Calu3 (cell line): ENCODE measurements at places on chromosomes 16 and 17. TPM values are rescaled to one million over a fixed set of nuclear protein-coding genes. Genes with fewer than 3 reads are reported as not detected.

- peak overlapping the region; percentile 10 for H3K4me3 ChIP-seq
- peak overlapping the region; percentile 26 for H3K27ac ChIP-seq
- DNase-seq, result peak; percentile 4
- no peaks in the 10 kb centered on the region for H3K27me3 ChIP-seq
These were observed 45.8 kb downstream of the PITPNC1 start for GRCh38 chr17:67422897-67423296.

- peak; percentile 41 for DNase-seq
- peaks cover 2% of the 10 kb centered on the region for H3K4me1 ChIP-seq
- H3K4me3 ChIP-seq, result no peak overlapping the region
- H3K27ac ChIP-seq, result no peak overlapping the region
These were observed 4.3 kb upstream of the SGF29 start for GRCh38 chr16:28549301-28549899.

- peak overlapping the region; percentile 23 for H3K27ac ChIP-seq
- peaks cover 19% of the 10 kb centered on the region for H3K36me3 ChIP-seq
- DNase-seq, result no peak
- H3K4me1 ChIP-seq, result peaks cover 86% of the 10 kb centered on the region
- H3K4me3 ChIP-seq, result no peak overlapping the region
- no peaks in the 10 kb centered on the region for H3K27me3 ChIP-seq
These were observed 85.7 kb downstream of the CMIP start for GRCh38 chr16:81530296-81530721.

DNA sequence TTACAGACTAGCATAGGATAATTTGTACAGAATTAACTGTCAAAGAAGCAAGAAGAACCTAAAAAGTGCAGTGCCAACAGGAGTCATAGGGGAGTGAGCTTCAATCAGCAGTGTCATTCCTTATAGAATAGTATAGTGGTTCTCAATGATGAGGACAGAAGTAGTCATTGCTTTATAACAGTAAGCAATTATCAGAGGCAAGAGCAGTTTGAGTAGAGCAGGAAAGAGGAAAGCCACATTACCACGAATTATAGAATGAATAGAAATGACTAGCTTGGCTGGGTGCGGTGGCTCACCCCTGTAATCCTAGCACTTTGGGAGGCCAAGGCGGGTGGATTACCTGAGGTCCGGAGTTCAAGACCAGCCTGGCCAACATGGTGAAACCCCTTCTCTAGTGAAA lies 209.7 kb upstream of the TBX2 start:
- no peaks in the 10 kb centered on the region for H3K4me1 ChIP-seq
- no peaks in the 10 kb centered on the region for H3K36me3 ChIP-seq
- H3K27me3 ChIP-seq, result no peaks in the 10 kb centered on the region
- no peak for DNase-seq

Gene CACNG3
- total RNA-seq, result not detected in 2 replicates

DNA sequence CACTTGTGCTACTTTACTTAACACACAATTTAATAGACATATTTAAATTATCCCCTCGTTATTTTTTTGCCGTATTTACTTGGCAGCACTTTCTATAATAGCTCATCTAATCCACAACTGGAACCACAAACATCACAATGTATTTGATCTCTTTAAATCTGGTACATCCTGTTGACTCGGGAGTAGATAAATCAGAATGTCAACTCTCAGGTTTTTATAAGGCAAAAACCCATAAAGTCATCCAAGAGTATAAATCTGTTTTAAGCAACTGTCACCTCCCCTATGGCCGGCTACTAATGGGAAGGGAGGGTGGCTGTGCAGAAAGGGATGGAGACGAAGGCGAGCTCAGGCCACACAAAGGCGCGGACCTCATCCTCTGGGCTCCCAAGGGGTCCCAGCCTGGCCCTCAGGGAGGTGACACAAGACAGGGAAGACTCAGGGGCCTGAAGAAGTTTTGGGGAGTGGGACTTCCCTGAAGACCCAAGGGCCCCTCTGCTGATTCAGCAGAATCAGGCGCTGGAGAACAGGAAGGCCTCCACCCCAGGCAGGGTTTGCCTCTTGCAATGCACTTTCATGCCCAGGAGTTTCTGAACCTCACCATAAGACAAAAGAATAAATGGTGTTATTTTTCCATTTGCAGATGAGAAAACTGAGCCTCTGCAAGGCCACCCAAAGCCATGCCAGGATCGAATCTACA lies 122.5 kb downstream of the ZNF423 start:
- no peaks in the 10 kb centered on the region for H3K36me3 ChIP-seq
- no peak overlapping the region for H3K4me3 ChIP-seq
- DNase-seq, result no peak
- H3K27me3 ChIP-seq, result peaks cover 74% of the 10 kb centered on the region
- H3K4me1 ChIP-seq, result no peaks in the 10 kb centered on the region

DNA sequence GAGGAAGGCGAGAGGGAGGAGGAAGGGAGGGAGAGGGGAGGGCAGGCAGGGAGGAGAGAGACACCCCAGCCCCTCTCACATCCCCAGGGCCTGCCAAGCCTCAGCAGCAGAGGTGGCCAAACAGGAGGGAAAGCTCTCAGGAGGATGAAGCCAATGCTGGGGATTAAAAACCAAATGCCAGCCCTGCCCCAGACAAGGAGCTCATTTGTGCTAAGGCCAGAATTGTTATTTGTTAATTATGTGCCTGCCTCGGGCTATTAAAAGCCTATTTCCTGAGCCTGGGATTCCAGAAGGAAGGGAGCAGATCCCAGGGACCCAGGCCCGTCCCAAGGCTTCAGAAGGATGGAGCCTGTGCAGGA lies 27.9 kb upstream of the GINS2 start:
- no peak for DNase-seq
- H3K4me3 ChIP-seq, result no peak overlapping the region
- peaks cover 6% of the 10 kb centered on the region for H3K36me3 ChIP-seq
- H3K4me1 ChIP-seq, result no peaks in the 10 kb centered on the region

Gene KRTAP4-6
- total RNA-seq, result not detected in 2 replicates

GRCh38 chr16:49698931-49699840 lies 156.7 kb downstream of the ZNF423 start:
- H3K27me3 ChIP-seq, result peaks cover 96% of the 10 kb centered on the region
- no peak overlapping the region for H3K27ac ChIP-seq
- DNase-seq, result no peak
- H3K4me1 ChIP-seq, result no peaks in the 10 kb centered on the region

GRCh38 chr17:8674344-8675305 lies 44.1 kb upstream of the MYH10 start:
- H3K4me1 ChIP-seq, result no peaks in the 10 kb centered on the region
- no peak overlapping the region for H3K27ac ChIP-seq
- H3K27me3 ChIP-seq, result peaks cover 49% of the 10 kb centered on the region
- no peak overlapping the region for H3K4me3 ChIP-seq
- DNase-seq, result no peak

DNA sequence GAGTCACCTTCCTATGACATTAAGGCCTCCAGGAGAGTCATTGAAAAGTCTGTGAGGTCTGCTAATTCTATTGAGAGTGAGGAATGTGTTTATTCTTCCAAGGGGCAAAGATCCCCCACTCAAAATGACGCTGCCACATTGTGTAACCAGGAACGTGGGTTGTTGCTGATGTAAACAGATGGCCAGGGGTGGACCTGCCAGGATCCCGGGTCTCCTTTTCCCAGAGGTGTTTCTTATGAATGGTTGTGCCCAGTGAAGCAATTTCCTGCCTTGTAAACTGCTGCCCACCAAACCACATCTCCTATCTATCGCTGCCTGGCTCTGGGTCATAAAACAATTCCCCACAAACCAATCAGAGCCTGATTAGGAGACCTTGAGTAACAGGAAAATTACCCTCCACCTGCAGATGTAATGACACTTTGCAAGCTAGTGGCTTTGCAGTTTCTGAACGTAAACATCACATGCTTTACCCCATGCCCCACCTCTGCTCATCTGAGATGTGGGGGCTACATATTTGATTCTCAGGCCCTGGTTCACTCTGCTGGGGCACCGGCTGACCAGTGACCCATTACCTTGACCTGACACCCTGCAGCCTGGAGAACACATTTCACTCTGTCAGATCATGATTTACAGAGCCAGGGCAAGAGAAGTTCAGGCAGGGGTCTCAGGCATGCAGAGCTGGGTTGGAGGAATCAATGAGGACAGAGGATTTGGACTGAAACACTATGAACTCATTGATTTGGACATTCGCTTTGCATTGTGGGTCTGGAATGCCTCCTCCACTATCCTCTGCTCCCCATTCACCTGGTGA lies 33.1 kb upstream of the DDX52 start:
- no peak overlapping the region for H3K4me3 ChIP-seq
- no peaks in the 10 kb centered on the region for H3K36me3 ChIP-seq
- H3K27me3 ChIP-seq, result peaks cover 9% of the 10 kb centered on the region
- H3K4me1 ChIP-seq, result peaks cover 8% of the 10 kb centered on the region
- no peak for DNase-seq
- H3K27ac ChIP-seq, result no peak overlapping the region

GRCh38 chr17:80252871-80253270 lies 7.8 kb upstream of the RNF213 start:
- no peaks in the 10 kb centered on the region for H3K36me3 ChIP-seq
- peaks cover 19% of the 10 kb centered on the region for H3K4me1 ChIP-seq
- H3K27me3 ChIP-seq, result no peaks in the 10 kb centered on the region
- H3K27ac ChIP-seq, result no peak overlapping the region

DNA sequence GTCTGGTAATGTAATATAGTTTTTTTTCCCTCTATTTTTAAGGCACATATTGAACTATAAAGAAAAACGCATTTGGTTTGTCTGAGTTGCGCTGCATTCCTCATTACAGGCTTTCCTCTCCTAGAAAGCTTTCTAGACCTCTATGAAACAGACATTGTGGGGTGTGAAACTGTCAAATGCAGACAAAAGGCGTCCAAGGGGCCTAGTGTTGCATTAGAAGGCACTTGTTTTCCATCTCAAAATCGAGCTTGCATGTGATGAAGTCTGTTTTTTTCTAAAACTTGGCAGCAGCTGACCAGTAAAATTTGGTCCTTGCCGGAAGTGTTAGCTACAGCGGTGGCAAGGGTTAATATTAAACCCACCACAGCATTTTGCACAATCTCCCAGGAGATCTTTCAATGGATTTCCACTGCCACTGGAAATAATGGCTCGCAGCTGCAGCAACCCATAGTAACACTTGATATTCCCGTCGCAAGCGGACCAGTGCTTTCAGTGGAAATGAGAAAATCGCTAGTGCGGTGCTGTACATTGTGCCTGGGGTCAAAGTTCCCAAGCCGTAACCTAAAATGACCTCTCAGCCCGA lies 602.6 kb downstream of the KCNJ2 start:
- DNase-seq, result no peak
- no peaks in the 10 kb centered on the region for H3K36me3 ChIP-seq
- H3K4me1 ChIP-seq, result no peaks in the 10 kb centered on the region
- H3K27ac ChIP-seq, result no peak overlapping the region

Gene ASGR2
- total RNA-seq, result not detected in 2 replicates

- peak overlapping the region; percentile 9 for H3K4me3 ChIP-seq
- H3K27me3 ChIP-seq, result peaks cover 43% of the 10 kb centered on the region
- H3K27ac ChIP-seq, result no peak overlapping the region
- peak; percentile 20 for DNase-seq
These were observed 19.9 kb upstream of the JPH3 start for GRCh38 chr16:87582216-87582965.

Gene SOST
- total RNA-seq, result not detected in 2 replicates

DNA sequence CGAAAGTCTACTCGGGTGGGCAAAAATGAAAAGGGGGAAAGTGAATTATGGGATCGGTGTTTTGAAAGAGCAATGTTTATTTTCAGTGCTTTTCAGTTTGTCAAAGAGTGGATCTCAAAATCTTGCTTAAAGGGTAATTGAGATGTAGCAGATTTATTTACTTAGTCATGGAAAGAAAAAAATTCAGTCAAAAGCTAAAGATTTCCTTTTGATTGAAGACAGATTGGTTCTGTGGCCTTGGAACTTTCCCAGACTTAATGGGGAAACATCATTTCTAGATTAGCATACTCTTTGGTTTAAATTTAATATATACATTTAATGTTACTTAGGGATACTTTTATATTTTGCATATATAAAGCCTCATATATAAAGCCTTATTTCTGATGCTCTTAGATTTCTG lies 20.6 kb downstream of the PRKAR1A start:
- DNase-seq, result no peak
- H3K36me3 ChIP-seq, result peaks cover 61% of the 10 kb centered on the region
- H3K27me3 ChIP-seq, result no peaks in the 10 kb centered on the region
- no peak overlapping the region for H3K27ac ChIP-seq
- H3K4me1 ChIP-seq, result no peaks in the 10 kb centered on the region

GRCh38 chr16:56102183-56102686 lies 89.1 kb upstream of the GNAO1 start:
- no peak overlapping the region for H3K4me3 ChIP-seq
- no peaks in the 10 kb centered on the region for H3K36me3 ChIP-seq
- no peaks in the 10 kb centered on the region for H3K4me1 ChIP-seq
- no peak for DNase-seq
- H3K27ac ChIP-seq, result no peak overlapping the region
- H3K27me3 ChIP-seq, result peaks cover 88% of the 10 kb centered on the region

Gene ABI3
- not detected in 2 replicates for total RNA-seq

GRCh38 chr16:49652456-49653172 lies 203.3 kb downstream of the ZNF423 start:
- no peak overlapping the region for H3K27ac ChIP-seq
- DNase-seq, result no peak
- no peaks in the 10 kb centered on the region for H3K36me3 ChIP-seq
- peaks cover 27% of the 10 kb centered on the region for H3K27me3 ChIP-seq
- no peak overlapping the region for H3K4me3 ChIP-seq

- peaks cover 45% of the 10 kb centered on the region for H3K36me3 ChIP-seq
- H3K27me3 ChIP-seq, result no peaks in the 10 kb centered on the region
- H3K4me3 ChIP-seq, result no peak overlapping the region
- no peak overlapping the region for H3K27ac ChIP-seq
These were observed 34.8 kb downstream of the MED13 start for GRCh38 chr17:62030264-62030663.

- no peak for DNase-seq
- no peaks in the 10 kb centered on the region for H3K36me3 ChIP-seq
- no peaks in the 10 kb centered on the region for H3K4me1 ChIP-seq
- H3K27ac ChIP-seq, result no peak overlapping the region
These were observed 439.0 kb downstream of the UTP18 start for GRCh38 chr17:51699303-51699702.

- peaks cover 50% of the 10 kb centered on the region for H3K4me1 ChIP-seq
- peak overlapping the region; percentile 87 for H3K27ac ChIP-seq
- H3K4me3 ChIP-seq, result peak overlapping the region; percentile 87
- peaks cover 82% of the 10 kb centered on the region for H3K36me3 ChIP-seq
- DNase-seq, result peak; percentile 63
These were observed 699 bp upstream of the MAP1LC3B start for GRCh38 chr16:87391324-87391949.
